ENCODE measurements at places on chromosomes 3 and 15.

GRCh38 chr3:83946554-83946953, 1012.2 kb upstream of the CADM2 start:
- DNase-seq = no peak

DNA sequence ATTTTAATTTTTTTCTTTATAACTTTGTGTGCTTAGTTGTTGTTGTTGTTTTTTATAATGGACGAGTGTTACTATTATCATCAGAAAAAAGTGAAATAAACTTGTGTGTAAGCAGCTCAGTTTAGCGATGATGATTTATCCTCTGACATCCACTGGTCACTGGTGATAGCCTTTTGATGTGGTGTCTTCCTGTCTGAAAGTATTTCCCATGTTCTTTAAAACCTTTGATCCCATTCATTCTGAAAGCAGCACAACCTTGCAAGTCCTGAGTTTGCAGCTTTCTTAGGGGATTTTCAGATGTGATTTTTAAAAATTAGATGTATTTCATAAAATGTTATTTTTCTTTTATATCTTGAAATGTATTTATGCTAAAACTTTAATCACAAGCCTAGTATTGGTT, 85.9 kb upstream of the ZPLD1 start:
- no peak for DNase-seq

- no peak for DNase-seq
These were observed 70.3 kb upstream of the SMAD3 start for GRCh38 chr15:66994927-66995656.

- DNase-seq = no peak
These were observed 504.4 kb downstream of the ROBO1 start for GRCh38 chr3:79263423-79263822.

DNA sequence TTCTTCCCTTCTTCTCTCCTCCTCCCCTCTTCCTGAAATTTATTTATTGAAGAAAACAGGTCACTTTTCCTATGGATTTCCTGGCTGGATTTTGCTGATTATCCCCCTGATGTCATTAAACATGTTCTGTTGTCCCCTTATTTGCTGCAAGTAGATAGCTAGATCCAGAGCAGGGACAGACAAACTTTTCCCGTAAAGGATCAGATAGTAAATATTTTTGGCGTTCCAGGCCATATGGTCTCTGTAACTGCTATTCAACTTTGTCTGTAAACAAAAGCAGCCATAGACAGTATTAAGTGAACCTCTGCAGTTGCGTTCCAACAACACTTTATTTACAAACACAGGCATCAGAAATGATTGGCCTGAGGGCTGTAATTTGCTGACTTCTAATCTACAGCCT, 241.3 kb downstream of the NEK10 start:
- DNase-seq = no peak

GRCh38 chr3:42693530-42693930, 8.2 kb downstream of the KLHL40 start:
- DNase-seq = no peak

DNA sequence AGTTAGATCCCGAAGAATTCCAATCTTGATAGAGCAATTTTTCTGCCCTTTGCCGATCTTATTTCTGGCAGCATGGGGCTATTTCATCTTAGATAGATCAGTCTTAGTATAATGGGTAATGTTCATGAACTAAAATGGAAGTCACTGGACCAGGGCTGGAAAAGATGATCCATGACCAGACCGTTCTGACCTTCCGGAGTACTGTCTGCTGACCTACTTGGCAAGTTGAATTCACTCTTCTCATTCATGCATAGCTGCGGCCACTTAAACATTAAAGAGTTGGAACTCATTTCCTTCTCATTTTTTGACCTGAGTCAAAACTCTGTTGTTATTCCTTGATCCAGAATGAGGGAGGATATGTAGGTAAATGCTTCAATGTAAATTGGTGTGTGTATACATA, 32.5 kb downstream of the GMNC start:
- no peak for DNase-seq

DNA sequence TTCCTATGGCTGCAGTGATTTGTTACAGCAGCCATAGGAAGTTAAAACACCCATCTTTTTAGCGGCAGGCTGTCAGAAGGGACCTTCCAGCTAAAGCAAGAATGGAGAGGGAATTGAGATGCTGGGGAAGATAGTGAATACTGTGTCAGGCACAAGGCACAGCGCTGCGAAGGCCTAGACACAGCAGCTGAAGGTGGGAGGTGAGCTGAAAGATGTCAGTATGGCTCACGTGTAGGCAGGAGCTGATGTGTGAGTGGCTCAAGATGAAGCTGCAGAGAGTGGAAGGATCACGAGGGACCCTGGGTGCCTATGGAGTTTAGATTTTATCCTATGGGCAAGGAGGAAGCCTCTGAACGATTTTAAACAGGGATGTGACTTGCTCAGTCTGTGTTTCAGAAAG, 44.3 kb downstream of the NMNAT3 start:
- DNase-seq = no peak

DNA sequence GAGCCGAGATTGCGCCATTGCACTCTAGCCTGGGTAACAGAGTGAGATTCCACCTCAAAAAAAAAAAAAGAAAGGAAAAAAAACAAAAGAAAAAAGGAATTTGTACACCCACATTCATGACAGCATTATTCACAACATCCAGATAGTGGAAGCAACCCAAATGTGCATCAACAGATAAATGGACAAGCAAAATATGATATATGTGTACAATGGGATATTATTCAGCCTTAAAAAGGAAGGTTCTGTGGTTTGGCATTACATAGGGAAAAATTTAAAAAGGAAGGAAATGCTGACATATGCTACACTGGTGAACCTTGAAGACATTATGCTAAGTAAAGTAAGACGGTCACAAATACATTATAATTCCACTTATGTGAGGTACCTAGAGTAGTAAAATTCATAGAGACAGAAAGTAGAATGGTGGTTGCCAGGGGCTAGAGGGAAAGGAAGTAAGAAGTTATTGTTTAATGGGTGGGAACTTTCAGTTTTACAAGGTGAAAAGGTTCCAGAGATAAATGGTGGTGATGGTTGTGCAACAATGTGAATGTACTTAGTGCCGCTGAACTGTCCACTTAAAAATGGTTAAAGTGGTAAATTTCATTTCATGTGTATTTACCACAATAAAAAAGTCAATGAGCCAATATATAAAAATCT, 118.5 kb downstream of the MYLK start:
- no peak for DNase-seq

DNA sequence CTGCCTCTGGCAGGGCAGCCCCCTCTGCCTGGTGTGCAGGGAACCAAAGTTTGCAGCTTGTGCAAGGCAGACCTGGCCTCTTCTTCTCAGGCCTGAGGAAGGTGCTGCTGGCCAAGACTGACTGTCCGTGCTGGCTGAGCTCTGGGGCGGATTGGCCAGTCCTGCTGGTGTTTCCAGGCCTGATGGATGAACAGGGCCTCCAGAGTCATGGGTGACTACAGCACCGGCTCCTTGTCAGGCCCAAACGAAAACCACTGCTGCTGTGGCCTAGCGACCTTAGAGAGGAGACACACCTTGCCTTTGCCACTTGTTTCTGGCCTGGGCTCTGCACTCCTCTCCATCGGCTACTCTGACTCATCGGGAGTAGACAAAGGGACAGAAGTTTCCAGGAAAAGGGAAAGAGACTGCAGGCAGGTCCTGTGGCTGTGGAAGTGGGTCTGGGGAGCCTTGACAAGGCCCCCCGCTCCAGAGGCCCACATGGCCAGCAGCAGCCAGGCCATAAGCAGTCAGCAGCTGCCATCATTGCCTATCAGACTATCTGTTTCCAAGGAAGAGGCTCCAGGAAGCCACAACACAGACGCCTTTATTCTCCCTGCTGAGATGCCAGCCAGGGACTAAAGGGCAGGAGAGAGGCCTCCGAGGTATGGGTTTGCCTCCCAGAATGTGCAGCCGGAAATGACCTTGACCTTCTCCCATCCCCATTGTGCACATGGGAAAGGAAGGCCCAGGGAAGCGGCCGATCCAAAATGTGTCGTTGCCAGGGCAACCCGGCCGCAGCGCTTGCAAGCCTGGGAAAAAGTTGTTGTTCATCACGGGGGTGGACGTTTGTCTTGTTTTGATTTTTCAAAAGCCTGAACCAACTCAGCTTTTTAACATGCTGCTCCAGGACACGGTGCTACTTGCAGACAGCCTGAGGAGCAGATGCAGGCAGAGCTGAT, 160.5 kb downstream of the CHSY1 start:
- DNase-seq = no peak

DNA sequence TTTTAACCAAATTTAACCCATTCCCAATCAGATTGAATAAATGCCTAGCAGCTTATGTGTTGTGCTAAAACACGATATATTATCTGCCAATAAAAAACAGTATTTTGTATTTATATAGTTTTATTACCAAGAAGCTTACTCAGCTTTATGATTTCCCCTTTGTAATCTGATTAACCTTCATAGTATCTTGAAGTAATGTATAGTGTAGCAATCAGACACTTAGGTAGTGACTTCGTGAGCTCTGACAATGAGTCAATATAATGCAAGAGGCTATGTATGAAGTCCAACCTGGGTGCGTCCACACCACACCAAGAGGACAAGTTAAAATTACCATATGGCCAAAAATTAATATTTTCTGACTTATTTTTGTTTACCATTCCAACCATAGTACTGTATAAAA, 2.1 kb upstream of the CNBP start:
- no peak for DNase-seq

GRCh38 chr3:48532271-48532976, 24.2 kb downstream of the PFKFB4 start:
- DNase-seq = no peak

DNA sequence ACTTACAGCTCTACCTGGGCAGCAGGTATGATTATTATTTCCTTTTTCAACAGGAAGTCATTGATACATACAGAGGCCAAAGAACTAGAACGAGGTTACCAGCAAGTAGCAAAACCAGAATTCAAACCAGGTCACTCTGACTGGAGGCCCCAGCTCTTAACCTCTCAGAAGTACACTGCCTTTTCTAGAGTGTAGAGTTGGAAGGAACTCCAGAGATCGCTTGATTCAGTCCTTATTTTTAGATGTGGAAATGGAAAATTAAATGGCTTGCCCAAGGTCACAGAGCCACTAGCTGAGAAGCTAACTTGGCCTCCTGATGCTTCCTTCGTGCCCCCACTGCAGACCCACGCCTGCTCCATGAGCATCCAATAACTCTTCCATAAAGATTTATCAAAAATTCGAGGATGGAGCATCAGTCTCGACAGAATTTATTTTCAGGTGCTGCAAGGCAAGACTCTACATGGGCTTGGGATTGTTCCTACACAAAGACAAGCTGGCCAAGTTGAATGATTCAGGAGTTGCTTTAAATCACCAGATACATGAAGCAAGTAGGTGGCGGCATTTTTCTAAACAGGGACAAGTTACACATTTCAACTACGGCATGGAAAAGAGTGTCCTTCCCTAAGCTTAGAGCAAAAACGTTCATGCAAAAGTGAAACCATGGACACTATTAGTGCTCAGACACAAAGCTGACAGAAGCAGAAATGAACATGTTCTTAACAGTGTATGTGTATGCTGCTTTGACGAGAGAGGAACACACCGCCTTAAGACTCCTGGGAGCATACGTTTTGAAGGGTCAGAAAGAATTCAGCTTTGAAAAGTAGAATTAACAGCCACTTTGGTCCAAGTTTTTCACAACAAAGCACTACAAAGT, 235.7 kb downstream of the THRB start:
- no peak for DNase-seq

DNA sequence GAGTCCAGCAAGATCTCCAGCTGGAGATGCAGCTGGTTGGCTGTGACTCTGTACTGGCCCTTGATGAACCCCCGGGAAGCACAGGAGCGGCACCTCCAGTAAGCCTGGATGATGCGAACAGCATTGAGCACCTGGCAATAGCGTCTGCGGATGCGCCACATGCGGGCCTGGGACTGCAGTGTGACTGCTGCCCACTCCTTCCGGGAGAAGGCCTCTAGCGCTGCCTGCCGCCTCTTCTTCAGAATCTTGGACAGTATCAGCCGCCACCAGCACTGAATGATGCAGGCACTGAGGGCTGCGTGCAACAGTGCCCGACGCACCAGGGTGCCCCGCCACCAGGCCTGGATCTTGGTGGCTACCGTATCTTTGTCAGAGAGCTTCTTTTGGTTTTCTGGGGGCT, 8.2 kb downstream of the IQCF1 start:
- DNase-seq = no peak

GRCh38 chr3:24006-24405, 172.6 kb upstream of the CHL1 start:
- no peak for DNase-seq

DNA sequence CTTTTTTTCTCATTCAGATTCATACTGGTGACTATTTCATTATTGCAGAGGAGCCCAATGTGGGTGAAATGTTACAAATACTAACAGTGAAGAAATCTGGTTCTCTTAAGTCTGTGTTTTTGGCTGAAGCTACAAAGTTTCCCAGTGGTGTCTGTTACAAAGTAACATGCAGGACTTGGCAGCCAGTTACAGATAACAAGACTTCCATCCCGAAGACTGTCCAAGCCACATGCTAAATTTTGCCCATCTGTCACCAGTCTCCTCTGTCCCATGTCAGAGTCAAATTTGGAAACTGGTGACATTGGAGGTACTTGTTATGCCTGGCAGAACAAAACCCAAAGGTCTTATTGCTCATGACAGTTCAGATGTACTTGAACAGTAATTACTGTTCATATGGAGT, 269.2 kb upstream of the GOLIM4 start:
- DNase-seq = no peak

- DNase-seq = no peak
These were observed 15.2 kb upstream of the ITGA11 start for GRCh38 chr15:68447209-68447608.

DNA sequence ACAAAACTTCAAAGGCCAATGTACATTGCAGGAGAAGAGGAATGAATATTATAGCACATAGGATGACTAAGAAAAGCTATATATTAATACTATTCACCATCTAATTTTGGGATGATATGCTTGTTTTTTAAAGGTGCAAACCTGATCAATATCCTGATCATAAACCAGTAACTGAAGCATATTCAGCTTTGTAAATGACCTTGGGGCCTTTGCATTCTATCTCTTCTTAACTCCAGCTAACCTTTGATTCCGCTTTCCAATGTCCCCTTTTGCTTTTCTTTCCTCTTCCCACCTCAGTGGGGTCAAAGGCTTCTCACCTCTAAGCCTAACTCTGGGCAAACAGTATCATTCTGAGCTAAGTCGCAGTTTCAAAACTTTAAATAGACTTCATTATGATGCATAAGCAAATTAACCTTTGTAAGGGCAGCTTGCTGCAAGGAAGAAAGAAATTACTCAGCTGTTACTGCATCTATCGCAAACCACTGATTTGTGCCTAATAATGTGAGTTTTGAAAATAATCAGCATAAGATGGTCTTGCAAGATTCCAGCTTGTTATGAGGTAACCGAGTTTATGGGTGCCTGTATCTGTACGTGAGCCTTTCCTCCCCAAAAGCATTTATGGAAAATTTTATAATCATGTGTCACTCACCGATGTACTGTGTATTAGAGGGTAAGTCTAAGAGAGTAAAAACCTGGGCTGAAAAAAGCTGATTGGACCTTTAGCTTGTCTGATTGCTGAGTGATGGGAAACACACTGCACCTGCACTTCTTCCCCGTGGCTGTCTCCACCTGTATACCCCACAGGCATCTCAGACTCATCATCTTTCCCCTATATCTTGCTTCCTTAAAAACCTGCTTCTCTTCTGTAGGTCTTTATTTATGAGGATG, 116.8 kb downstream of the TPRG1 start:
- no peak for DNase-seq

GRCh38 chr15:25931851-25932250, 68.7 kb upstream of the ATP10A start:
- no peak for DNase-seq

GRCh38 chr3:10196389-10197052, 31.8 kb downstream of the IRAK2 start:
- no peak for DNase-seq
